Upper lobe of left lung (tissue), 6 donors: ENCODE measurements at places on chromosomes 13 and 19. TPM values are rescaled to one million over a fixed set of nuclear protein-coding genes. Genes with fewer than 3 reads are reported as not detected.
A peak's percentile ranks its signal among the peaks of the same experiment; 100 is the strongest.

DNA sequence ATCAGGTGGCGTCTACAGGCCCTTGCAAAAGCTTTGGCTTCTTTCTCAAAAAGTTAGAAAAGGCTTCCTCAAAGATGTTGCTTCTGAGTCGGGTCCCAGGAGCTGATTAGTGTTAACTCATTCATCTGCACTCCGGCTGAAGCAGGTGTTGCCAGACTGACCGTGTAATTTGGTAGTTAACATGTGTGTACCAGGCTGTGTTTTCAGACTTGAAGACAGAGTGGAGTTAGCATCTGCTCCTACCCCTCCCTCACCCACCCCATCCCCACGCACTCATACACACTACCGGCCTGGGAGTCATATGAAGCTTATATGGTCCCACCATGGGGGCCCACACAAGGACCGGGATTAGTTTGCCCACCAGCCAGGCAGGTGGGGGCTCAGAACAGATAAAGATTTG, 111.5 kb downstream of the DNAJC15 start:
- no peak overlapping the region for H3K27ac ChIP-seq
- H3K4me3 ChIP-seq, result no peak overlapping the region
- no peaks in the 10 kb centered on the region for H3K27me3 ChIP-seq
- DNase-seq, result no peak
- H3K36me3 ChIP-seq, result no peaks in the 10 kb centered on the region

KIR2DL1 gene
- total RNA-seq, result 0.30 TPM

PCP2 gene
- total RNA-seq, result 3.3 TPM

RYR1 gene
- 6.8 TPM for total RNA-seq

GRCh38 chr13:50244355-50244712, 229.1 kb downstream of the KCNRG start:
- peaks cover 7% of the 10 kb centered on the region for H3K4me1 ChIP-seq
- H3K27ac ChIP-seq, result no peak overlapping the region
- H3K4me3 ChIP-seq, result no peak overlapping the region
- no peaks in the 10 kb centered on the region for H3K27me3 ChIP-seq
- DNase-seq, result no peak

DNA sequence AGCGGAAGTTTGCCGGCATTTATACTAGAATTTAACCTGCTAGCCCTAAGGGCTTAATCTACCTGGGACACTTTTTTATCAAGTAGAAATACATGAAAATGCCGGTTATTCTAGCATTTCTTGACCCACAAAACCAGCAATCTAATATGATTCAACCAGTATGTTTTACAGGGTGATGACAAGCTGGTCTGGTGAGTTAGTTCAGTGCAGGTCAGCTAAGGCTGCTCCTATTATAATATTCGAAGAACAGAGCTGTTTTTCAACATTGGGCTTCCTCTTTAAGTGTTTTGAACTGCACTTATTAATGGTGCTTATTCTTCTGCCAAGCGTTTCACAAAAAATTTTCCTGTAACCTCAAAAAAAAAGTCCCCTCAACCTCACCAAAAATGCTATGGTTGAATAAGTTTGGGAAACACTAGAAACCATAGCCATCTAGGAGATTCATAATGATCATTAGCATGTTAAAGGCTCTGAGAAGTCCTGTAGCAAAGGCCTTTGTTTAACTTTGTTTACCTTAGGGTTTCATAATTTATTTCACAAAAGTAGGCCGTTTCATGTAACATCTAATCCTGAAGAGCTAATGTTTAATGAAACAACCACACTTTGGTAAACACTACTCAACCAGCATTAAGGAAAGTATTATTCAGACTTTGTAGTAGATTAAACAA, 526.6 kb downstream of the KLF12 start:
- no peak for DNase-seq
- no peaks in the 10 kb centered on the region for H3K4me1 ChIP-seq
- H3K27me3 ChIP-seq, result no peaks in the 10 kb centered on the region

- no peak overlapping the region for H3K4me3 ChIP-seq
- peaks cover 19% of the 10 kb centered on the region for H3K27me3 ChIP-seq
Measured at GRCh38 chr13:57627663-57628062, 3.9 kb upstream of the PCDH17 start.

ARL11 gene
- 7.3 TPM for total RNA-seq

DNA sequence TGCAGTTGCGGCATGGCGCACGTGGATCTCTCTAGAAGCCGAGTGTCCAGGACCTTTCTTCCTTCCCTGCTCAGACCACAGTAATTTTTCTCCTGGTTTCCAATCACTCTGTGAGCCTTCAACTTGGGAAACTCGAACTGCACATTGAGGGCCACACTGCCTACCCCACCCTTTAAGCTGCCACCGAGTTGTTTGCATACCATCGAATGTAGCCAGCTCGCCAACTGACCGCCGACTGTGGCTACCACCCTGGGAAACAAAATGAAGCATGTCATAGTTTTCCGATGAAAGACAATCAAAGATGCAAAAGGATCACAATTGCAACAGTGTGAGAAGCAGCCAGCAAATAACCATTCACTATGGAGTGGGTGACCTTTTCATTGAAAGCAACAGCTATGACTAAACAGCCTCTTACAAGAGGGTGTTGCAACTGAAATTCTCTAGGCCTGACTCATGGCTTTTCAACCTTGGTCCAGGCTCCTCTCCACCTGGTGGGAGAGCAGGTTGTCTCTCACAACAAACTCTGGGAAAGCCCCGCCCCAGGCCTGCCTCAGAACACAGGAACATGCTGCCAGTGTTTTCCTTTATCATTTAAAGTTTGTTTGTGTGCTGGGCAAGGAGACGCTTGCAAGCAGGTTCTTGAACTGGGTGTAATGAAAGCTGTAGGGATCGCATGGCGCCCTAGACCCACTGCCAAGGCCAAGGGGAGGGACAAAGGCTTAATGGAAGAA, 141.7 kb upstream of the SERP2 start:
- DNase-seq, result no peak
- H3K4me3 ChIP-seq, result no peak overlapping the region
- H3K27me3 ChIP-seq, result no peaks in the 10 kb centered on the region
- peak overlapping the region; percentile 77 for H3K27ac ChIP-seq

- H3K27ac ChIP-seq, result no peak overlapping the region
- peak; percentile 46 for DNase-seq
- no peaks in the 10 kb centered on the region for H3K27me3 ChIP-seq
Measured at GRCh38 chr19:48061401-48062344, 17.8 kb upstream of the CABP5 start.

DNA sequence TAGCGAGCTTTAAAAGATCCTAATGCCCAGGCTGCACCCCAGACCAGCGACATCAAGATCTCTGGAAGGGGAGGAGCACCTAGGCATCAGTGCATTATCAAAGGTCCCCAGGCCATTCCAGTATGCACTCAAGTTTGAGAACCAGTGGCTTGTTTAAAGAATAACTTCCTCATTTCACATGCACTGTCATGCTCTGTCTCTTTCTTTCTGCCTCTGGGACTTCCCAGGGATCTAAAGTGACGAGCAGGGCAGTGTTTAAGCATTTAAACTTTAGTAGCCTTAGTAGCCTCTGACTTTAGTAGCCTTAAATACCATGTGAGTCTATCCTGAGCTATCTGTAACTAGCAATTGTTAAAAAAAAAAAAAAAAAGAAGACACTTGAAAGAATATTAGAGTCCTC, 8.9 kb upstream of the FARP1 start:
- H3K27ac ChIP-seq, result no peak overlapping the region
- no peaks in the 10 kb centered on the region for H3K36me3 ChIP-seq
- no peaks in the 10 kb centered on the region for H3K27me3 ChIP-seq
- no peak overlapping the region for H3K4me3 ChIP-seq
- no peaks in the 10 kb centered on the region for H3K4me1 ChIP-seq

DNA sequence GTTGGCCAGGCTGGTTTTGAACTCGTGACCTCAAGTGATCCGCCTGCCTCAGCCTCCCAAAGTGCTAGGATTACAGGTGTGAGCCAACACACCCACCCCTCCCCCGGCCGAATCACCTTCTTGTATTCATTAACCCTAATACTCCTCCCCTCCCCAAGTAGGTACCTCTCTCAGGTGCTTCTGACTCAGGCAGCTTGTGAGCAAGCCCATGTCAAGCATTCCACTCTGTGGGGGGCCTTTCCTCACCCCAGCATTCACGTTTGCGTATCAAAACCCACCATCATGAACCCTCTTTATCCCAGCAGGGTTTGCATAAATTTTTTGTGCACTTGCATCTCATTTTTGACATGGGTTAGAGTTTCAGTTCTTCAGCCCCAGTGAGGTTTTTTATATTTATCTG, 23.6 kb upstream of the RFXAP start:
- H3K36me3 ChIP-seq, result no peaks in the 10 kb centered on the region
- H3K27ac ChIP-seq, result no peak overlapping the region
- no peak overlapping the region for H3K4me3 ChIP-seq
- no peaks in the 10 kb centered on the region for H3K4me1 ChIP-seq
- H3K27me3 ChIP-seq, result no peaks in the 10 kb centered on the region

DNA sequence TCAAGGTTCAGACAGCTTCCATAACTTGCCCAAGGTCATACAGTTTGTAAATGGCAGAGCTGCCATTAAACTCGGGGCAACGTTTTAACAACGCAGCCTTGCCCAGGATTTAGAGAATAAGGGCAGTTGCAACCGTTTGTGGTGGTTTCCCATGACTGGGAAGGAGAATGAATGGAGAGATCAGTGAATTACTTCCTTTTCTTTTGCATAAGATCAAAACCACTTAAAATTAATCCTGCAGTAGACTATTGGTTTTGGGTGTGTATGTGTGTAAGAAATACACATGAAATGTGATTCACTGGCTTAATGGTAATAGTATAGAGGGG, 179.1 kb upstream of the MIR17HG start:
- no peaks in the 10 kb centered on the region for H3K27me3 ChIP-seq
- DNase-seq, result no peak
- no peak overlapping the region for H3K27ac ChIP-seq
- no peaks in the 10 kb centered on the region for H3K36me3 ChIP-seq
- H3K4me3 ChIP-seq, result no peak overlapping the region
- no peaks in the 10 kb centered on the region for H3K4me1 ChIP-seq

GJB6 gene
- total RNA-seq, result not detected

ZNF560 gene
- not detected for total RNA-seq

- no peaks in the 10 kb centered on the region for H3K36me3 ChIP-seq
- no peaks in the 10 kb centered on the region for H3K4me1 ChIP-seq
- H3K27ac ChIP-seq, result no peak overlapping the region
- no peak for DNase-seq
- no peaks in the 10 kb centered on the region for H3K27me3 ChIP-seq
Measured at GRCh38 chr13:93104270-93104669, 122.3 kb upstream of the GPC6 start.

EDNRB gene
- 32.5 TPM for total RNA-seq

DNA sequence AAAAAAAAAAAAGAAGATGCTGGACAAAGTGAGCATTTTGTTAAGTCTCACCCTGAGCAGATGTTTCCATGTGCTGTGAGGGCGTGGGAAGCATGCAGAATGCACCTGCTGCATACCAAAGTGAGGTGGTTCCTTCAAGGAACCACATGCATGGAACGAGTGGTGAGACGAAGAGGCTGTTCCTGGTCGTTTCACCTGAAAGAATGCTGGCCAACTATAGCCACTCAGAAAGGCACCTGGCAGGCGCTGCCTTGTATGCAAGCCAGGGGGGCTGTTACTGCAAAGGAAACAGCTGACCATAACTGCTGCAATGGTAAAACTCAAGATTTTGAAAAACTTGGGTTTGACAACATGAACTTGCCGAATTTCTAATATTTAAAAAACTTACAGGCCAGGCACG, 14.7 kb downstream of the MIER2 start:
- no peaks in the 10 kb centered on the region for H3K27me3 ChIP-seq
- H3K36me3 ChIP-seq, result peaks cover 82% of the 10 kb centered on the region
- H3K27ac ChIP-seq, result no peak overlapping the region
- DNase-seq, result no peak
- H3K4me1 ChIP-seq, result peaks cover 8% of the 10 kb centered on the region

ETV2 gene
- total RNA-seq, result not detected

- H3K4me1 ChIP-seq, result no peaks in the 10 kb centered on the region
- no peaks in the 10 kb centered on the region for H3K27me3 ChIP-seq
- no peak for DNase-seq
- no peak overlapping the region for H3K27ac ChIP-seq
- H3K4me3 ChIP-seq, result no peak overlapping the region
- H3K36me3 ChIP-seq, result no peaks in the 10 kb centered on the region
Measured at GRCh38 chr13:40376867-40377535, 289.4 kb downstream of the FOXO1 start.

S1PR2 gene
- 9.1 TPM for total RNA-seq

DNA sequence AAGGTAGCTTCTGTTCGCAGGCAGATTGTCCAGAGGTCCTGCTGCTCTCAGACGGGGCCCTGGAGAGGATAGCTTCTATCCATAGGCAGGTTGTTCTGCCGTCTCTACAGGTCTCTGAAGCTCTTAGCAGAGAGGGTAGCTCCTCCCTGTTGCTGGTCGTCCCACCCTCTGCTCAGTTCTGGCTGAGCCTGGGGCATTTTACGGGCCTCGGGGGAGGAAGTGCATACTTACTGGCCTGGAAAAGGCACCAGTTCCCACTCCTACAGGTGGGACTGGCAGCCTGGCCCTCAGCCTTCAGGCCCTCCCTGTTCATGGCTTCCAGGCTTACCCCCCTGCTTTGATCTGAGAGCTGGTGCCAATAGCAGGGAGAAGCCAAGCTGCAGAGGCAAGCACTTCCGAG, 42.3 kb downstream of the USPL1 start:
- H3K4me3 ChIP-seq, result no peak overlapping the region
- peaks cover 2% of the 10 kb centered on the region for H3K4me1 ChIP-seq
- no peaks in the 10 kb centered on the region for H3K27me3 ChIP-seq
- peaks cover 13% of the 10 kb centered on the region for H3K36me3 ChIP-seq

ADPRHL1 gene
- total RNA-seq, result 3.0 TPM
